NCI-H187 treated with DMSO at 0.1 percent for 48 hours (cell line): ENCODE measurements at places on chromosomes 4 and X.

- no peak for DNase-seq
Observed at GRCh38 chrX:137565921-137566745, at the start of gene ZIC3. Gene ZIC3, plus strand, starts transcription at chrX:137566127. Its CDS starts 565 bp downstream, at chrX:137566692.

GRCh38 chr4:147975325-147975724, 243.4 kb downstream of the ARHGAP10 start:
- DNase-seq = no peak

- DNase-seq = no peak
Observed at GRCh38 chrX:74346088-74346487, 42.1 kb downstream of the ZCCHC13 start.

GRCh38 chr4:173056271-173056670, 112.3 kb upstream of the GALNT7 start:
- no peak for DNase-seq

DNA sequence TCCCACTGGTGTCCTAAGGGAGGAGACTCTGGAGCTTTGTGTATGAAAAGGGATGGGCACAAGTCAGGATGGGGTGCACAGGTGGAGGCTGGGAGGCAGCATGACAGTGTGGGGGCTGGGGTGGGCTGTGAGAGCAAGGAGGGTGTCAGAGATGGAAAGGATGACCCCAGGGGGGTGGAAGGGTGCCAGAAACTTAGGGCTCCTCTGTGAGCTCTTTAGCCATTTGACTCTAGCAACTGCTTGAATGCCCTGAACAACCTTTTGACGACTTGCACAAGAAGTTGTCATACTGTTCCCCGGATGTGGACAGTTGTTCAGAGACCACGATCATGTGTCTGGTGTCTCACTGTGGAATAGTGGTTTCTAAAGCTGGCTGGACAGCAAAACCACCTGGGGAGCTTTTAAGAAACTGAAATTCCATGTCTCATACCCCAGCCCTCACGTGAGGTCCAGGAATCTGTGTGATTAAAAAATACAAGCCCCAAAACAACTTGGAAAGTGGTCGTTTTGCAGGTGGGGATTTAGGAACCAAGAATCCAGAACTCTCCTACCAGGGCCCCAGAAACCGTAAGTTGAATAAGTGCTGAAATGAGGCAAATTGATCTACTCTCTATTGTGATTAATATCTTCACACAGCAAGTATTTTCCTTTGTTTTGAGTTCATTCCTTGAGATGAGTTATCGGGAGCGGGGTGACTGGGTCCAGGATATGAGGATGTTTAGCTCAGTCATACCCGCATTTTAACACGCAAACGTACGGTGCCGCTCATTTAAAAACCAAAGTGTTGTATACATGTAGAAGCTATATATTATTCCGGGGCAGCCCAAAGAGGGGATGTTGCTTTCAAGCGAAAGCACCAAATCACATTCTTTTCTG, 3.4 kb downstream of the RHOH start:
- DNase-seq = no peak

GRCh38 chr4:8238036-8238511, 31.5 kb upstream of the HTRA3 start:
- peak; percentile 21 for DNase-seq

- no peak for DNase-seq
Observed at GRCh38 chrX:74446876-74447275, 25.6 kb downstream of the SLC16A2 start.

- DNase-seq = no peak
Observed at GRCh38 chr4:188551156-188551555, 411.9 kb downstream of the TRIML1 start.
